ENCODE measurements at places on chromosomes 4 and X.
A peak's percentile ranks its signal among the peaks of the same experiment; 100 is the strongest.

GRCh38 chr4:14943749-14944148 lies 58.5 kb upstream of the CPEB2 start:
- DNase-seq, result no peak

DNA sequence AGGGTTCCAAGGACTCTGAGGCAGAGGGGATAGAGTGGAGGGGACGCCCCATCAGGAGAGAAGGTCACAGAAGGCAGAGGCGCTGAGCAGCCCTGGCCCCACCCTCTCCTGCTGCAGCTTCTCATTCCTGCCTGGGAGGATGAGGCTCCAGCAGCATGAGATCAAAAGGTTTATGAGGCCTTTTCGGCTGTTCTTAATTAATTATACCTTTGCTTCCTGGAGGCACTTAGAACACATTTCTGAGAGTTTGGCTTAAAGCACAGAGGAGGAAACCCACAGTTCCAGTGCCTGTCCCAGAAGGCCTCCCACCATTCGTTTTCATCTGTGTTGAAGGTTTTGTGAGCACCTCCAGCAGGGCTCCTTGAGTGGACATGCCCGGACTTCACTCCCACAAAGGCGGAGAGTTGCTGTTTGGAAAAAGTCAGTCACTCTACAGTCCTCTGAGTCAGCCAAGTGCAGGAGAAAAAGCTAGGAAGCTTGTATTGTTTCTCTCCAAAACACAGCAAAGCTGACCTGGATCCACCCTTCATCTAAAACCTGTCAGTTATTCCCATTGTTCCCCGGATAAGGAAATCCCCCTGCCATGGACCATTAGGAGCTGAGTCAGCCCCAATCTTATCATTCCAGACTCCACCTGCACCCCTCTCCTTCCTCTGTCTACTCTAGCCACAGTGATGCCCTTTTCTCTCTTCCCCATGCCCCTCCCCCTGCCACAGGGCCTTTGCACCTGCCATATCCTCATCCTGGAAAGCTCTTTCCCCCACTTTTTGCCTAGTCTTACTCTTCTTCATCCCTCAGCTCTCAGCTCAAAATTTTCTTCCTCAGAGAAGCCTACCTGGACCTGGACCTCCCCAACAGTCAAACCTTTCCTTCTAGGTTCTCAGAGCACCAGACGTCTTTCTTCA lies 276.8 kb downstream of the FBXW7 start:
- DNase-seq, result no peak

- DNase-seq, result no peak
Measured at GRCh38 chrX:79325263-79325958, 41.7 kb downstream of the ITM2A start.

GRCh38 chr4:105894660-105895582 lies at the start of gene NPNT:
Gene NPNT, plus strand, starts transcription at chr4:105895471. Its CDS starts 182 bp downstream, at chr4:105895653.
- peak; percentile 23 for DNase-seq

- no peak for DNase-seq
Measured at GRCh38 chr4:21898101-21898500, 50.5 kb downstream of the KCNIP4 start.
